ENCODE measurements at places on chromosomes 4 and X.

DNA sequence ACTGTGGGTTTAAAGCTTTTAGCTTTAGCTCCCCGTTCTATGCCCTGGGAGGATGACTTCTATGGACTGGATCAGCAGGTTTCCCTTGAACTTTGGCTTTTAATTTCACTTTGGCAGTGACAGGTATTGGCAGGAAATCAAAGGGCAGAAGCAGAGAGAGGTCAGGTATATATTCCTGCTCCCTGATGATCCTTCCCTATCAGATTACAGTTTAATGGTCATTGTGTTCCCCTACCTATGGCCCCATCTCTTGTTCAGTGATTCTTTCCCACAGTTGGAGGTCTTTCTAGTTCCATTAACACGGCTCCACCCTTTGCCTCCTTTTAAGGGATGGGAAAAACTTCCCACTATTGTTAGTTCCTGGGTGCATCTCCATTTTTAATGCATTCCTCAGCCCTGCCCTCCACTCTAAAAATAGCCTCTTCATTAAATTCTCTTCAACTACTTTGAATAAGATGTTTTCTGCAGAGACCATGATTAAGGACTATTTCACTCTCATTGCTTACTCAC lies 107.8 kb upstream of the TMEM47 start:
- DNase-seq = peak; percentile 22

- DNase-seq = no peak
Observed at GRCh38 chr4:158540125-158540907, 18.6 kb downstream of the RXFP1 start.

GRCh38 chr4:153159728-153160221 lies 44.5 kb upstream of the TRIM2 start:
- peak; percentile 86 for DNase-seq

DNA sequence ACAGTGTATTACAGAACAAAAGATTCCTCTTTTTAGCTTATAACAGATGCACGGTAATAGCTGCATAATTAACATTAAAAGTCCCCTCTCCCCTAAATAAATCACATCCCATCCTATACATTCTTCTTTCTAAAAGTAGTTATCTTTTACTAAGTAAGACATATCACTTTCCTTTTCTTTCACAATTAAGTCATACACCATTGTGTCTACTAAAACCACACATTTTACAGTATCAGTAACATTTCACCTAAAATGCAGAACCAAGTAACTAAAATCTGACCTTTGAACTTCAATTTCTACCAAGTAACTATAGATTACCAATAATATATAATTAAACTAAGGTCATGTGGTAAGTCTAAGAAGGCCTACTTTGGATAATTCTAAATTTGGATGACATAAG lies 14.2 kb downstream of the DHX15 start:
- DNase-seq = no peak

- DNase-seq = peak; percentile 63
Observed at GRCh38 chr4:12852338-12853307, 631.5 kb downstream of the RAB28 start.

GRCh38 chr4:136461533-136461932 lies 1070.8 kb downstream of the PCDH18 start:
- no peak for DNase-seq

- DNase-seq = no peak
Observed at GRCh38 chr4:159416073-159416472, 313.2 kb downstream of the RAPGEF2 start.

- no peak for DNase-seq
Observed at GRCh38 chr4:145189981-145190380, 9.6 kb upstream of the OTUD4 start.

- no peak for DNase-seq
Observed at GRCh38 chr4:88696630-88697029, 999 bp downstream of the NAP1L5 start.

DNA sequence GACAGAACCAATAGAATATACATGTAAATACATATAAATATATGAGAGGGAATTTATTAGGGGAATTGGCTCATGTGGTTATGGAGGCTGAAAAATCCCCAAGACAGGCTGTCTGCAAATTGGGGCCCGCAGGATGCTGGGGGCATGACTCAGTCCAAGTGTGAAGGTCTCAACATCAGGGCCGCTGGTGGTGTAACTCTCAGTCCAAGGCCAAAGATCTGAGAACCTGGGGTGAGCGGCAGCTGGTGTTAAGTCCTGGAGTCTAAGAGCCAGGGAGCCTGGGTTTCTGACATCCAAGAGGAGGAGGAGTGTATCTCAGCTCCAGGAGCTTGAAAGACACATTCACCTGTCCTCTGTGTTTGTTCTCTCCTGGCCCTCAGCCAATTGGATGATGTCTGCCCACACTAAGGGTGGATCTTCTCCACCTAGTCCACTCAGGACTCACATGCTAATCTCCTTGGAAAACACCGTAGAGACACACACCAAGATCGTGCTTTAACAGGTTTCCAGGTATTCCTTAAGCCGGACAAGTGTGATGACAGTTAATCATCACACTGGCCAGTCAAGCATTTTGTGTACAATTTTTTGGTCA lies 28.9 kb downstream of the TIGD2 start:
- no peak for DNase-seq

DNA sequence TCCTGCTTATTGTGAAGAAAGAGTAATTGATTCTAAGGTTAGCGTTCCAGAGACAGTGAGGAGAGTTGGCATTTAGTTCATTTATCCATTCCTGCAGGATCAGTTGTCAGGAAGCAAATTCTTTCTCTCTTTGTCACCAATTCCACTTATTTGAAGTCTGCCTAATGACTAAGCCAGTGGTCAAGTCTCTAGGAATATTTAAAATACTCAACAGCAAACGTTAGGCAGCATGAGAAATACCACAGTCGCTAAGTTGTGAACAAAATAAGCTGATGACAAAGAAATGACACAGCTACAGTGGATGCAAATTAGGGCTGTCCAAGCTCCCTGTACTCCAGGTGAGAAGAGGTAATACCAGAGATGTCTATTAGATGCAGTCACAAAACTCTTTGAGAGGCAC lies 6.6 kb upstream of the MAGEB17 start:
- peak; percentile 92 for DNase-seq

- no peak for DNase-seq
Observed at GRCh38 chrX:123993904-123994635, 32.6 kb downstream of the STAG2 start.

DNA sequence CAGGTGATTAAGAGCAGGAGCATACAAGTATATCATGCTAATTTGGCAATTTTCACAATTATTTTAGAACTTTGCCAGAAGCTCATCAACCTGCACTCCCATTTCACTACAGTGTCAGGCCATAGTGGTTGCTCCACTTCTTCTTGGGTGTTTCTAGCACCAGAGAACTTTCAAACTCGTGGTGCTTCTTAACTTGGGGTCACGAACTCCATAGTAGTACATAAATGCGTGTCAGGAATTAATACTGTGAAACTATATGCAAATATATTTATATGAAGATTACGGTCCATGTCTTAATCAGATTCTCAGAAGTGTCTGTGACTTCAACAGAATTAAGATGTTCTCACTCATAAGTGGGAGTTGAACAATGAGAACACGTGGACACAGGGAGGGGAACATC lies 254.3 kb upstream of the BMP3 start:
- no peak for DNase-seq

- DNase-seq = peak; percentile 71
Observed at GRCh38 chr4:159142241-159142640, 39.4 kb downstream of the RAPGEF2 start.

GRCh38 chr4:184752496-184753275 lies 18.8 kb upstream of the CENPU start:
- no peak for DNase-seq

DNA sequence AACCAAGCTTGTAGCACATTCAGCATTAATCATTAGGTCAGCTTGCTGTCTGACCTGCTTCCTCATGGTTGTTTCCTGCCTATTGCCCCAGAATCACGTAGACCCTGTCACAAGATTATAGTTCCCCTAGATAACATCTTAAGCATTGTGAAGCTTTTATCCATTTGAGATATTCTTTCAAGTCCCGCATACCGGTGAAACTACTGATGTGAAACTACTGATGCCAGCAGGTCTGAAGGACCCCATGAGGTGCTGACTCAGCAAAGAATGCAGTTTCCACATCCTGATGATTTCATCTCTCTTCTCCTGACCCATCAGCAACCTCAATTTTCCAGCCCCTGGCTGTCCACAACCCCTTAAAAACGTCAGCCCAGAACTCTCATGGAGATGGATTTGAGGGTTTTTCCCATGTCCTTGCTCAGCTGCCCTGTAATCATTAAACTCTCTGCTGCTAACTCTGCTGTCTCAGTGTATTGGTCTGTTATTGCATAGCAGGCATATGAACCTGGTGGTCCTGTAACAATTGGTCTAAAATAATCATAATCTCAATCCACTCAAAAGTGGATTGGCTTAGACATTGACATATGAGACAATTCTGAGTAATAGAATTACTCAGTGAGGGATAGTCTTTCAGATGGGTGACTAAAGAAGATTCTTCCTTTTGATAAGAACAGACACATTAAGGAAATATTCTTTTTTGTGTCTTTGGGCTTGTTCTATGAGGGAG lies 26.3 kb upstream of the UBA6 start:
- DNase-seq = peak; percentile 79

DNA sequence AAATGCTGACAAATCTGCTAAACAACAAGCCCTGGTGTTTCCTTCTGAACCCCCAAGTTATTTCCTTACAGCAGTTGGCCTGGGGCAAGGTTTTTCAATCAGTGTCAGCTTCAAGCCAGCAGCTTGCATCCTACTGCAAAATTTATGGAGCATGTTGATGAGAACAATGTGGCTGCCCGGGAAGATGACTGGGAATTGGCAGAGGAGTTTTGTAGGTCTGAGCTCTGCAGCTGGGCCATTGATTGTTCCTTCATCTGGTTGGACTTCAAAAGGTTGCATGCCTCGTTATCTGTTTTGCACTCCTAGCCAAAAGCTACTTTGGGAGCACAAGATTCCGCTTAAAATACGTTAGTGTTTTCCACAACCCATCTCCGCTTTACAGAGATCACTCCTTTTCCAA lies 1030.3 kb upstream of the LCORL start:
- DNase-seq = peak; percentile 17

DNA sequence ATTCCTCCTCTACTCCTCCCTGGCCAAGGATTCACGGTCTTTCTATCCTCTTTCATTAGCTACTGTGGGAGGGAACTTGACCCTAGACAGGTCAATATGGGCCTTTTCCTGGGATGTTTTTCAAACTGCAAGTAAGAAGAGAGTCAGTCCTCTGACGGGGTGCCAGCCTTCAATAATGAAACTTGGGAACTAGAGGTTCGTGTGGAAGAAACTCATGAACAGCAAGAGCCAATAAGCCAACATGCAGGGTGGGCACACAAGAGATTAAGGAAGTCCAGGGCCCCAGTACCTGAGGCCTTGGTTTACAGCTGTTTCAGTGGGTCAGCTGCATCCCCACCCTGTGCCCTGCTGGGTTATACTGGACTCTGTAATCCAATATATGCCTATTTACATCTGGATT lies 49.3 kb downstream of the LIMCH1 start:
- no peak for DNase-seq

GRCh38 chr4:164930647-164931046 lies 46.8 kb downstream of the TRIM61 start:
- no peak for DNase-seq

- no peak for DNase-seq
Observed at GRCh38 chr4:102445213-102445612, 55.9 kb upstream of the NFKB1 start.

GRCh38 chr4:156677131-156677531 lies 294.5 kb downstream of the PDGFC start:
- peak; percentile 94 for DNase-seq

- DNase-seq = no peak
Observed at GRCh38 chr4:171962110-171962509, 148.9 kb downstream of the GALNTL6 start.

DNA sequence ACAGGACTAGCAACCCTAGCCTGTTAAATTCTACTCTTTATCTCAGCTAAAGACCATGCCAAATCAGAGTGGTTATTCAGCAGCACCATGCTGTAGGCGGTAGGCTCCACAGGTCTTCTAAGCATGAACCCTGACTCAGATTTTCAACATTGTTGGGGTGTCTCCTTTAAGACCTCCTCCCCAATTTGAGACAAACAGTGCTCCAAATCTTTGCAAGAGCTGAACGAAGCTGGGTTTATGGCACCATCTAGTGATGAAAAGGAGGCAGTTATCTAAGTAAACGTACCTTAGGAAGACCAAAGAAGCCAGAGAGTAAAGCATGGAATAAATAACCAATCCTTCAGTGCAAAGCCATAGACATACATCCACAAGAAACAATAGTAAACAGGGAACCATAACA lies 334.5 kb upstream of the SLC7A11 start:
- peak; percentile 41 for DNase-seq

GRCh38 chrX:68999931-69000330 lies 165.3 kb downstream of the PJA1 start:
- no peak for DNase-seq

- DNase-seq = peak; percentile 15
Observed at GRCh38 chr4:16027626-16028025, 56.2 kb downstream of the PROM1 start.

DNA sequence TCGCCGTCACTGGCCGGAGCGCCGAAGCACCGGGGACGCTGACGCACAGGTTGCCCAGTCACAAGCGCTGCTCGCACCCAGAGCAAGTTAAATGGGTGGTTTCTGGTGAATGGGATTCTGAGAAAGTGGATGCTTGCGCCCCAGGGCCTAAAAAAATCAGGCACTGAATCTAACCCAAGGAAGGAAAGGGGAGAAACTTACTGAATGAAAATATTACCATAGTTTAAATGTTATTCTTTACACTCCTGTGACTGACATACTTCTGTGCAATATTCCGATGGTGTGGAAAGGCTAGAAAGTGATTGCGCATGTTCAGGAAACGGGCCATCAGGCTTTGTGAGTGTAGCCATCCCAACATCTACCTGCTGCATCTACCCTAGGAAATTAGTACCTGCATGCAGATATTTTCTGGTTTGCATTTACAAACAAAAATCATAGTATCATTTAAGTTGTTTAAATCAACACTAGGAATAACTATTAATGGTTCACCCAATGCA lies 838 bp upstream of the ABCG2 start:
- DNase-seq = no peak

GRCh38 chr4:8613421-8614364 lies 21.1 kb downstream of the CPZ start:
- DNase-seq = no peak

Data from fibroblast of upper back skin (primary cell).